ENCODE measurements at places on chromosomes 2 and 18.

DNA sequence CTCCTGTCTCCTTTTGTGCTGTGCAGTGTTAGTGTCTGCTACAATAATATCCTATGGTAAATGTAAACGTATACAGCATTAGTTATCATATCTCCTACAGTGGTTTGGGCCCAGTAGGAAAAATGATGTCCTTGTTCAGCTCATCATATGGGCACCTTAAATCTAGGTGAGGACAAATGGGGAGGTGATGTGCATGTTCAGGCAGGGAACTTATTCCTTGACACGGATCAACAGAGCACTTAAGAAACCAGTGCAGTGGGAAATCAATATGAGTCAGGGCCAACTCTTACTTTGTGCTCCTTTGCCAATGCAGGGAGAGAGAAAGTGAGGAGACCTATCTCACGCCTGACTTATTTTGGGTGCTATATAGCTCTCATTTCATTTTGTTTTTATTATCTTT, 76.4 kb downstream of the KLHL14 start:
- no peak for DNase-seq

DNA sequence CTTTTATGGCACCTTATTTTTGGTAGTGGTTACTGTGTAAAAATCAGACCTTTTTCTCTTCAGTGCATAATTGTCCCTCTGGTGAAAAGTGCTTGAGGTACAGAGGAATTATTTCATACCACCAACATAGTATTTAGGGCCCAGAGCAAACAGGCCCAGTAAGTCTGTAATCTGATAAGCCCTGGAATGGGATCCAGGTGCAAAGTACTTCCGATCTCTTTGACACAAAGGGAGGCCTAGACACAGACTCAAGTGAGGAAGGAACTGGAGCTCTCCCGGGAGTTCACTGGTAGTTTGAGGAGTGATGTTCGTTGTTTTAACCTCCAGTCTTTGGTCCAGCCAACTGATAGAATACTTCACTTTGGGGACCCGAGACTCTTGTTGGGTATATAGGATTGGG, 57.4 kb downstream of the RAB31 start:
- DNase-seq: no peak

DNA sequence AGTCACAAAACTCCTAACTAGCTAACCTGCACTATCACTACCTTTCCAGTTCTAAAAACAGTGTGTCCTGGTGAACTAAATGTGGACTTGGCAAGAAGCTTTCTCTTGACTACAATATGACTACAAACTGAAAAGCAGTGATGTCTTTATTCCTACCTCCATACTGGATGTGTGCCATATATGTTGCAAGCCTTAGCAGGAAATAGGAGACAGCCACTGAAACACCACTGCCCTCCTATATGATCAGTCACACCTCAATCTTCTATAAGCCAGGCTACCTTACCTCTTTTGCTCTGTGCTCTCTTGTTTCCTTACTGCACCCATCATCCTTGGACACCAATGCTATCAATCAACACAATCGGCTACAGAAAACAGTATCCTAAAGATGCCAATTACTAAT, 34.1 kb downstream of the SS18 start:
- DNase-seq: no peak

GRCh38 chr2:14301331-14301730, 331.2 kb upstream of the LRATD1 start:
- no peak for DNase-seq

GRCh38 chr2:204441316-204441715, 104.0 kb upstream of the PARD3B start:
- no peak for DNase-seq

DNA sequence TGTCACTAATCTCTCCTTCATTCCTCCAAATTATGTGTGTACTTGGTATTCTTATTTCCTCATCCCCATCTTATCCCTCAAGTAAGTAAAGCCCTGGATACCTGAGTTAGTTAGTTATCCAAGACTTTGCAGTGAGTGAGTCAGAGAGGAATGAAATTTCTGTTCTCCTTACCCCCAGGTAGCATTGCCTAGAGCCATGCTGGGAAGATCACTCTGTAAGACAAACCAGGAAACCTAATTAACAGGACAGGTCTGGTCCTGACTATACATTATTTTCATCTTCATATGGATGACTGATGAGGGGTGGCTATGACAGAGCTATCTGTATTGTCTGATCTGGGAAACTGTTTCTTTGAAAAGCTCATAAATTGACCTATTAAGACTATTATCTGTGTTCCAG, 55.0 kb upstream of the ITGA6 start:
- no peak for DNase-seq

- DNase-seq: no peak
Measured at GRCh38 chr2:122908159-122908558, 1116.9 kb upstream of the CNTNAP5 start.

DNA sequence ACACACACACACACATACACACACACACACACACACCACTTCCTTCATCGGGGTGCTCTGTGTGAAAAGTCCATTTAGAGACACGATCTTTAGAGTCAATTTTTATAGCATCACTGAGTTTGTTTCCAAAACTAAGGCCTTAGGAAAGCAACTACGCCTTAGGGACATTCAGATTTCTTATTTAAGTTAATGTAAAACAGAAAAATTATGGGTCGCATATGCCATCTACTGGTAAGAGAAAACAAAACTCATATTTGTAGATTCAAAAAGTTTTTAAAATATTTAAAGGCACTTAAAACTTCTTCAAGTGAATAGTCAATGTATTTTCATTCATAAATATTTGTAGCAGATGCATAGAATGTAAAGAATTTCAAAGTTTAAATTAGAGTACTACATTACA, 166.2 kb downstream of the ATAD2B start:
- DNase-seq: no peak

DNA sequence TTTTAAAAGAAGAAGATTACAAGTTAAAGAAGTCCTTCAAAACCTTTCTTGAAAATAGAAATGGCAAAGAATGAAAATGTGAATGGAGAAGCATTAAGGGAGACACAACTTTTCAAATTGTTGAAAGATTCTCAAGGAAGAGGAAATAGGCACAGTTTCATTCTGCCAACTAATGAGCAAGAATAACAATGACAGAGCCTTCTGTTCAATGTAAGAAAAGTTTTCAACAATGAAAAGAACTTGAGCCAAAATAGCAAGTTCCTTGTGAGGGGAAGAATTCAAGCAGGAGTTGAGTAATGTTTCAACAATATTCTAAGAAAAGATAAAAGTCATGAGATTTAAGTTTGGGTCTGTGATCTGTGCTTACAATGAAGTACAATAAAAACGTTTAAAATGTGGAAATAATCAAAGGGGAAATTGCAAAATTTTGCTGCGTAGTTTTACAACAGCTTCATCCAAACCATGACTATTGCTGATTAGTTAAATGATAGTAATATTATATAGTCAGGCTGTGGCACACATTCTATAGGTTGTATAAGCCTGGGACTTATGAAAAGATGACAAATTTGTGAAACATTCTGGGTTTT, 122.6 kb downstream of the METTL4 start:
- no peak for DNase-seq

GRCh38 chr2:142688856-142689605, 188.4 kb upstream of the KYNU start:
- no peak for DNase-seq

DNA sequence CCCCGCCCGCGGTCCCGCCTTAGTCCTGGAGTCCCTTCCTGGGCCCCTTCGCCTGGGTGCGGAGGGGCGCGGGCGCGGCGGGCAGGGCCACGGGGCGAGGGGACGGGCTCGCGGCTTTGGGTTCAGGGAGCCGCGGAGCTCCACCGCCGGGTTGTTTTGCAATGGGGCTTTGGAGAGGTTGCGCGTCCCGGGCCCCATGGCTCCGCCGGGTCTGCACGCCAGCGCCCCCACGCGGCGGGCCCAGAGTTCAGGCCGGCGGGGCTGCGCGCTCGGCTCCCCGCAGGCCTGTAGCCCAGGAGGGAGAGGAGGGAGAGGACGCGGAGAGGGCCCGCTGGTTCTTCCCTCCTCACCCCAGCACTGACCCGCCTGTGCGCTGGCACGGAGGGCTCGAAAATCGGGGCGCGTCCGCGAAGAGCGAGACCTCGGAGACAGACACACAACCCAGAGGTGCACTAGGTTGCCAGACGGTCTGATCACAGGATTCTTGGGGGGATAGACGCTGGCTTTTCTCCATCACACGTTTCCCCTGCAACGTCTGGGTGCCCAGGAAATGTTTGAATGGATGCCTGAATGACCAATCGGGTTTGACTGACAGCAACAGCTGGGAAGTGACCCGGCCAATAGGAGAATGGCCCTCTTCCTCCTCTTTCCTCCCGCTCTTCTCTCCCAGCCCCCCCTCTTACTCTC, 4.9 kb upstream of the SIX2 start:
- no peak for DNase-seq

- DNase-seq: no peak
Measured at GRCh38 chr2:186546846-186547245, 43.0 kb upstream of the ITGAV start.

GRCh38 chr2:173407176-173407575, 52.5 kb downstream of the CDCA7 start:
- DNase-seq: no peak

DNA sequence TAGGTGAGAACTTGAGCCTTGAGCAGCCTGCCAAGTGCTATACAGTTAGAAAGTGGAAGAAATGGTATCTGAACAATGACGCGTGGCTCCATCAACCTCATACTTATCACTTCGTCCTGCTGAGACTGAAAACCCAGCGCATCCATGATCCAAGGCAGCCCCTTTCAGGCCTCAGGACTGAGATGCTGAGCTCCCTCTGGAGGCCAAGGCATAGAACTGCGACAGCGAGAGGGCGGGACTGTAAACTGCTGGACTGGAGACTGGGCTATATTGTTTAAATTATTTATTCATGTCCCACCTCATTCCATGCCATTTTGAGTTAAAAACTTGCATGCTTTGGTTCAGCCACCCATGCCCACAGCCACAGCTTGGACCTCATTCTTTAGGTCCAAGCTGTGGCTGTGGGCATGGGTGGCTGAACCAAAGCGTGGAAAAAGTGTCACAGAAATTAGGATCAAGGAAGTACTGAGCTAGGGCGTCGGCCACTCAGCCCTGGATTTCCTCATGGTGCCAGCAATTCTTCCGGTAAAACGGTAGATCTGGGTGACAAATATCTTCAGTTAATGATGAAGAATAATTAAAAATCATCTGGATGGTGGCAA, 195.5 kb downstream of the L3MBTL4 start:
- DNase-seq: no peak

DNA sequence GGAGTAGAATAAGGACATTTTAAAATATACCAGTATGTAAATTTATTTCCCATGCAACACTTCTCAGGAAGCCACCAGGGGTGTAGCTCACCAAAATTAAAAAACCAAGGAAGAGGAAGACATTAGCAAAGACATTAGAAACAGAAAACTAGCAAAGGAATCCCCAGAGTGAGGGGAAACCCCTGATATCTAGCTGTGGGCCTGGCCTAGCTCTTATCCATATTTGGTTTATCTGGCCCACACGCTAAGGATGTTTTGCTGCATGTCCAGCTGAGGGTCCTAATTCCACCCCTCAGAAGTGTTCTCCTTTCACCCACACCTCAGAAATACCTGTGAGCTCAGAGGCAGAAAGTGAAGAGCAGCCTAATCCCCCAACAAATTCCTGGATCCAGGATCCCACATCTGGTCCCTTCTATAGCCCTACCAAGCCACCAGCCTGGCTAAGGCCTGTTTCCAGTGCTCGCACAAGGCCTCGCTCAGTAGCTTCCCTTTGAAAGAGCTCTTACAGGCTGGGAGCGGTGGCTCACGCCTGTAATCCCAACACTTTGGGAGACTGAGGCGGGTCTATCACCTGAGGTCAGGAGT, 17.4 kb downstream of the OSBPL1A start:
- DNase-seq: no peak

GRCh38 chr18:43078478-43079092, 36.9 kb downstream of the RIT2 start:
- DNase-seq: no peak

DNA sequence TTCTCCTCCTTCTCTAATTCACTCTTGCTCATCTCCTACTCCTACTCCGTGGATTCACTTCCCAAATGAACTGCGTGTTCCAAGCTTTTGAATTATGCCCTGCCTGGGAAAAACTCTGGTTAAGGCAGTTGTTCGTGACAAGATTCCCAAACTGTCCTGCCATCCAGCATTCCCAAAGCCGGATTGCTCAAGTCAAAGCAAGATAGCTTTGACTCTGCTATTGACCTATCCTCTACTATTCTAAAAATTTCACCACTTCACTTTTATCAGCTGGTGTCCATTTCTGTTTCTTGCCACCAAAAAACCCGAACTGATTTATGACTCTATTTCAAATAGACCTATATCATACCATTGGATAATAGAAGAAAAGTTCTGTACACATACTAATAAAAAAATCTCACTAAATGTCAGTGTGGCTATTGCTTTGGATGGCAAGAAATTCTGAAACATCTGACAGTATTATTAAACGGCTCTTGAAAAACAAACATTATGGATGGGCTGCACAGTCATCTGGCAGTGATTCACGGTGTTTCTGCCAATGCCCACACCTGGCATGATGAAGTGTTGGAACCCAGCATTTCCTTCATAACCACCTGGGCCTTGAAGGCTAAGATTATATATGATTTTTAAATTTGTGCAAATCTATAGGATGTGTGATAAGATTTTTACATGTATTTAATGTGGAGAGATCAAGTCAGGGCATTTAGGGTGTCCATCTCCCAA, 87.4 kb downstream of the NCKAP5 start:
- no peak for DNase-seq

DNA sequence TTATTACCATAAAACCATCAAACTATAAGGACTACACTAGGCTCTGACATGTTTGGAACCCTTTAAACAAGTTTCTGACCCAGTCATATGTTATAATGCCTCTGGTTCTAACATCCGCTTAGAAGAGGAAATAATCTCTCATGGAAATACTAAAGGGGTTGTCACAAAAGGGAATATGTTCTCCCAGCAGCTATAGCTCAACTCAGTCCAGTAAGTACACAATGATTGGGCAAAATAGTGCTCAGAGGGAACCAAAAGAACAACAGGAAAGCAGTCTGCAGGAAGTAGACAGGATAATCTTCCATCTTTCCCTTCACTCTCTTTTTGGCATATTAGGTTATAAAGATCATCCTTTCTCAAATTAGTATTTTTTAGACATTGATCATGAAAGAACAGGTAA, 4.3 kb downstream of the SRBD1 start:
- DNase-seq: no peak
